ENCODE measurements at places on chromosomes 3 and 15.

GRCh38 chr3:8371960-8372463 lies 129.6 kb upstream of the LMCD1 start:
- DNase-seq, result peak; percentile 0

- DNase-seq, result no peak
Observed at GRCh38 chr15:28960979-28961378, 75.2 kb downstream of the APBA2 start.

- DNase-seq, result no peak
Observed at GRCh38 chr3:87614998-87615397, 338.6 kb upstream of the POU1F1 start.

DNA sequence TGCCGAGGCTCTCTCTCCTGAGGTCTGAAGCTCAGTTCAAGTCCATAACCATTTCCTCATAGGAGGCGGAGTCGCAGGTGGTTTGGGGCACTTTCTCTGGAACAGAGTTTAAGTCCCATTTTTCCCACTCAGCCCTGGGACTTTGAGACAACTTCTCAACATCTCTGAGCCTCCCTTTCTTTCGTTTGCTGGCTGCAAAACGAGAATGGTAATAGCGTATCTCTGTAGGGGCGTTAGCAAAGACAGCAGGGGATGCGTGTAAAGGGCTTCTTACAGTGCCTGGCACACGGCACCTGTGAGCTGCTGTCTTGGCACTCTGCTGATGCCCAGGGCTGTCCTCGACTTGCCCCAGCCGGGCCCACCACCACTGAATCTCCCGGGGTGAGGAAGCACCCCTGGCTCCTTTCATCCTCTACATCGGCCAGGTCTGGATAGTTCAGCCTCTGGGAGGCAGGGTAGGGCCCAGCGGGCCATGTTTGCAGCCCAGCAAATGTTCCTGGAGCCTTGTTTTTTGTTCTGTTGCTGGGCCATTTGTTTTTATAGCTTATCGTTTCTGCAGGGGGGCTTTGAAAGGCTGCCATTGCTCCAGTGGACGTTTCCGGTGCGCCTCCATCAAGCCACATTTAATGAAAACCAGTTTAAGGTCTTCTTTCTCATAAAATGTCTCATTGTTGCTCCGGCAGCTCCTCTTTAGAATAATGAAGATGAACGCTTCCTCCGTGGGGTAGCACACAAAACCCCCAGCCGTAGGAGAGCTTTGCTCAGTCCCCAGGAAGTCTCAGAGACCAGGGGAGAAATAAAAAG lies 60.0 kb upstream of the WNT5A start:
- peak; percentile 27 for DNase-seq

- peak; percentile 0 for DNase-seq
Observed at GRCh38 chr3:35965908-35966307, 326.6 kb downstream of the ARPP21 start.

DNA sequence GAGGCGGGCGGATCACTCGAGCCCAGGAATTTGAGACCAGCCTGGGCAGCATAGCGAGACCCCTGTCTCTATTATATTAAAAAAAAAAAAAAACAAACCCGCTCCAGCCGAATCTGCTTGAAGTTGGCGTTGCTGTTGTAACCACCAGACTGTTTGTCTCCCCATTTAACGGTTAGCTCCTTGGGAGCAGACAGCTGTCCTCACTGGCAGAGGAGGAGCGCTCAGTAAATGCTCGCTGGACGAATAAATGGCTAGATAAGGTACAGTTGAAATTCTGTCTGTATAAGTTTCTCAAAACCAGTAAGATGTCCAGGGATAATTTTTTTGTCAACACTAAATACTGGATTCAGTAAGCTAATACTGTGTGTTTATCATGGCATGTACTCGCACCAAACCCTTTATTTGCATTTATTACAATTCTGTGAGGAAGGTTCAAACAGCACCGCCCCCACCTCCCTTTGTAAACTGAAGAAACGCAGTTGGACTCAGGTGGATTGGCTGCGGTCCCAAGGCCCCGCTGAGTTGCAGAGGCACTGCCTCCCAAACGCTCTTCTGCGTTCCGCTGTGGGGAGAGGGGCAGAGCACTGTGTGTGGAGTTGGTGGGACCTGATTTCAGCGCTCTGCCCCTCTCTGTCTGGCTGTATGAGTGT lies 1.1 kb downstream of the RCCD1 start:
- DNase-seq, result peak; percentile 89

GRCh38 chr3:178802993-178803693 lies 266.9 kb downstream of the KCNMB2 start:
- peak; percentile 99 for DNase-seq

GRCh38 chr3:132261506-132261905 lies 55.7 kb upstream of the ACP3 start:
- no peak for DNase-seq

DNA sequence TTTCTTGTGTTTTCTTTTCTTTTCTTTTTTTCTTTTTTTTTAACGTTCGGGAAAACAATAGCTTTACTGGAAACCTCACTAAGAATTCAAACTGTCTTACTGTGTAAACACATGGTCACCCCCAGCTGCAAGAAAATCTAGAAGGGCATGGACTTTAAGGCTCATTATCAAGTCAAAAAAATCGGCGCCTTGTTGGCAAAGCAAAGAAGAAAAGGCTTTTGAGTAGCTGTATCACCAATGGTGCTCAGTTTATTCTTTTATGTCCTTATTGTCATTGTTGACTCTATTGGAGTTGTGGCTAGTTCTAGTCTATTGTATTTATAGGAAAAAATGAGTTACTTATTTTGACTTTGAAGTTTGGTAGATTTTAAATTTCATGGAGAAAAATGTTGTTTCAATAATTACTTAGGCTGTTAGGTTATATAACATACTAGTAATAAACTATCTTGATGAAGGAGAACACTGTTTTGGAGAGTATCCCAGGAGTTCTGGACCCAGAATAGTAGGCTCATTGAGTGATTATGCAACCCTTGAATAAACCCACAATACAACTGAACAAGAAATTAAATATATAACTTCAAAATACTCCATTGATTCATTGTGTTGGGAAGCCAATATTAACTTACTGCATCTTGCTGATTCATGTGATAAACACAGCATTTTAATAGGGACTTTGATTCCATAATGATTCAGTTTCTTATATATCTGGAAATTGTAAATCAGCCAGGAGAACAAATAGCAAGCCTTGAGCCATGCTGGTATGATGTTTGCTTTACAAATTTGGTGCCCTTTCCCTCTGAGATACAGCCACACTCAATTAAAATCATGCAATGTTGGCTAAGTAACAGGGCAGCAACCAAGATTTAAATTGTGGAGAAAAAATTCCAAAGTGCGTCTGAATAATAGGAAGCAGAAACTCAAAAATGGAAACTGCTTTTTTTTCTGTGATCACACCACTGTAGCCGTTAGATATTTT lies 27.8 kb upstream of the GOLIM4 start:
- DNase-seq, result peak; percentile 57

DNA sequence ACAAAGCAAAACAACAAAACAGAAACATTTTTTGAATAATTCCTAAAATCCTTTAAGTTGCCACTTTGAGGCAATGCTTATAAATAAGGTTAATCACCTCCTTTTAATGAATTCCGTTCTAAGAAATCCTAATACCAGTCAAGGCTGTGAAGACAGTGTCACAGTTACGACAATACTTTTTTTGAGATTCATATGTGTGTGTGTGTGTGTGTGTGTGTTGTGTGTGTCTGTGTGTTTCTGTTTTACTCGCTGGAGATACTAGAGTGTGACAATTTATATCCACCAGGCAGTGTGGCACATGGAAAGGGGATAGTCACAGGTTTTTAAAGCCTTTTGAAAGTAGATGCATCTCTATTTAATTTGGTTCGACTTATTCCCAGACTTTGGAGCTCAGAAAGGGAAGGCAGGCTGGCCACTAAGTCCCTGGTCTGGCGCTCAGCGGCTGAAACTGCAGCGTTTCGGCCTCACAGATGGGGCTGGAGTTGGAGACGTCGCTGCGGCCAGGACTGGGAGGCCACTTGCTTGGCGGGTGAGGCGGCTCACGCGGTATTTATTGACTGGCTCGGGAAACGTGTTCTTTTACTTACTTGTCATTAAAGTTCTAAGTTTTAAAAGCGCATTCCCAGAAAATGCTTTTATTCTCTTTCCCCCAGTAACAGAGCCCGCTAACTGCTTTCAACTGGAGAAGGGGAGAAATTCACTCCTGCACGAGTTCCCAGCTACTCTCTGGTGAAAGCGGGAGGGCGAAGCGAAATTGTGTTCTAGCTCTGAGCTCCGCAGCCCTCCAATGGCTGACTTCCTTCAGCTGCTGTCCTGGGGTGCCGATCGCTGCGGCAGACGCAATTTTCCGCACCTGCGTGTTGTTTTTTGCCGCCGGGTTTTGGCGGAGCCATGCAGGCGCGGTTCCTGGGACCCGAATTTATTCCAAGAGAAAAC lies 13.7 kb downstream of the ZIC1 start:
- DNase-seq, result no peak

DNA sequence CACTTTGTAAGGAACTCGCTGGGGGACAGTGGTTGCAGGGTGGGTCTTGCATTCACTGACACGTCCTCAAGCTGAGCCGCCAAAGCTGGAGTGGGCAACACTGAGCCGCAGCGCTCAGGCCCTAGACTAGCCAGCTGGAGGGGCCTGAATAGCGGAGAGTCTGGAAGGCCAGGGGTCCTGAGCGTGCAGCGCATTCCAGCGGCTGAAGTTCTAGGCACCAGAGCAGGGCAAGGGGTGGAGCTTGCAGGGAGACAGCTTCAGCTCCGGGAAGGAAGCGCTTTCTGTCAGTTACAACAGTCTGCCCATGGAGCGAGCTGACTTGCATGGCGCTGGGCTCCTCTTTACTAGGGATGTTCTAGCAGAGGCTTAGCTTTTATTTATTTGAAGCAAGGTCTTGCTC lies 2.7 kb downstream of the MAP6D1 start:
- no peak for DNase-seq

DNA sequence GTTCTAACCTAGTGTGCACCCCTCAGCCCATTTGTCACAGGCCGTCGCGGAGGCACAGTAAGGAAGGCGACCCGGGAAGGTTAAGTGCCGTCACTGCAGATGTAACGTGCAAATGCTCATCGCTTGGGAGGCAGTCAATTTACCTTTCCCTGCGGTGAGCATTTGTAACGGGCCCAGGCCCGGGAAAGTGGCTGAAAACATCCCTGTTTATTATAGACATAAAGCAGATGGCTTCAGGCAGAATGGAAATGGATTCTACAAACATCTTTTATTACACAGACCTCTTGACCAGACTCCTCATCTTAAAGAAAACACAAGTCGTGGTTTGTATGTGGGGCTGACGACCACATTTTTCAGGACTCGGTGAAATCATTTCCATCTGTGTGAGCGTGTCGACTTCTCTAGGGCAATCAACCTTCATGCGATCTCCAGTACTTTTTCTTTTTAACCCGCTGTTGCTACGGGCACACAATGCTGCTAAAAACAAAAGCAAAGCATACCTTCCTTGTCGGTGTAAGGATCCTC lies 43.6 kb downstream of the NMNAT3 start:
- no peak for DNase-seq

Data from NCI-H69 (cell line).